ENCODE measurements at places on chromosomes 2 and 18.
A peak's percentile ranks its signal among the peaks of the same experiment; 100 is the strongest.

- DNase-seq = no peak
These were observed 186.6 kb downstream of the MGAT5 start for GRCh38 chr2:134440336-134440909.

DNA sequence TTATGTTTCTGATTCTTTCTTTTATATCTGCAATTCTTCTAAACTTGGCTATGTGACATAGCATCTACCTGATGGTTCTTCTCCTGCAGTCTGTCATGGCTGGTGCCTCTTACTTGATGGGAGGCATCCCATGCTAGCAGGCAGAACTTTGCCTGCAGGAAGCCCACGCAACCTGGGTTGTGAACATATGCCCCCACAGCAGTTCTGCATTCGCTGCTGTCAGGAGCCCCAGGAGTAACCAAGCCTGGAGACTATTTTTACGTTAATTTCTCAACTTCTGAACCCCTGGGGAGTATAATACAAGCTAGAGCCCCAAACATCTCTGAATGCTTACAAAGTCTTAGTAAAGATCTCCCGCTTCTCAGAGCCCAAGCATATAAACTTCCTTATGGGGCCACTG lies 12.1 kb downstream of the FAM168B start:
- DNase-seq = no peak

- DNase-seq = no peak
These were observed 56.3 kb upstream of the GULP1 start for GRCh38 chr2:188235364-188235763.

- no peak for DNase-seq
These were observed 49.8 kb downstream of the CAB39 start for GRCh38 chr2:230762317-230762896.

- DNase-seq = no peak
These were observed 130.3 kb downstream of the NEDD4L start for GRCh38 chr18:58174285-58174684.

DNA sequence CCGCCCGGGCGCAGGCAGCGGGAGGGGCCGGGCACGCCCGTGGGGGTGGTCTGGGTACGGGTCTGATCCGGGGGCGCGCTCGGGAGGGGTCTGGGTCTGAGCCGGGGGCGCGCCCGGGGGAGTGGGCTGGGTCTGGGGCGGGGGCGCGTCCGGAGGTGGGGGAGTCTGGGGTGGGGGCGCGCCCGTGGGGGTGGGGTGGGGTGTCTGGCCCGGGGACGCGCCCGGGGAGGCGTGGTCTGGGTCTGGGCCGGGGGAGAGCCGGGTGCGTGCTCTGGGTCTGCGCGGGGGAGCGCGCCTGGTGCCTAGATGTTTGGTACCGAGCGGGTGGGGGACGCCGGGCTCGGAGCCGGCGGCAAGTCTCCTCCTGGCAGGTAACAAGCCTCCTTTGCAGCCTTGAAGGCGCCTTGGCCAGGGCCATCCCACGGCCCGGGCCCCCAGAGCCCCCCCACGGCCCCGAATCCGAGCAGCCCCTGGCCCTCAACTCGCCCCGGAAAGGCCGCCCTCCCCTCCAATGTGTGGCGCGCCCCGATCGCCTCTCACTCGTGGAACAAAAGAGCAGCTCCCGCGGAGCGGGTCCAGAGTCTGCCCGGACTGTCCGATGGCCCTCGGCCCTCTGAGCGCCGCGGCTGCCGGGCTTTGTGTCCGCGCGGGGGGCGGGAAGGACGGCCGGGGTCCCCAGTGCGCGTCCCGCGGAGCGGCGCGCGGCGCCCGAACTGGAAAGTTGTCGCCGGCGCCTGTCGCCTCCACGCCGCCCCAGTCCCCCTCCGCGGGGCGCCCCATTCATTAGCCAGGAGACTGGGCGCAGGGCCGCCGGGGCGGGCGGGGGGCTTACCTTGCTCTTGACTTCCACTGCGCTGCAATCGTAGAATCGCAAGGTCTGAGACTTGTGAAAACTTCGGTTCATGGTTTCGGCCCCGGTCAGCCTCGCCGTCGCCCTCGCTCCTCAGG lies 595 bp downstream of the PARD6G start:
- no peak for DNase-seq

- DNase-seq = no peak
These were observed 2115.5 kb upstream of the CELF4 start for GRCh38 chr18:39681061-39681460.

DNA sequence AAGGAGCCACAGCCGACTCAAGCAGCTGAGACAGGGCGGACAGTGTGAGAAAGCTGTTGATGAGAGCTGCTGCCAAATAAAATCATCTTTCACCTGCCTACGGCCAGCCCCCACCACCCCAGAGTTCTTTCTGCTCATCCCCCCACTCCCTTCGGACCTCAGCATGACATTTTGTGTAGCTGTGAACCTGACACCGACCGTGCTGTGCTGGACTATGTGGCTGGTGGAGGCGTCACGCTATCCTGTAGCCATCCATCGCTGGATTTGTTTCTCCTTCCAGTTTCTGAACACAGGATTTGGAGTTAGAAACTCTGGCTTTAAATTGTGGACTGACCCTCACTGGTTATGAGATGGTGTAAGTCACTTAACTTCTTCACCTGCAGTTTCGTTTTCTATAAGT lies 317.3 kb downstream of the DCDC2C start:
- DNase-seq = no peak

DNA sequence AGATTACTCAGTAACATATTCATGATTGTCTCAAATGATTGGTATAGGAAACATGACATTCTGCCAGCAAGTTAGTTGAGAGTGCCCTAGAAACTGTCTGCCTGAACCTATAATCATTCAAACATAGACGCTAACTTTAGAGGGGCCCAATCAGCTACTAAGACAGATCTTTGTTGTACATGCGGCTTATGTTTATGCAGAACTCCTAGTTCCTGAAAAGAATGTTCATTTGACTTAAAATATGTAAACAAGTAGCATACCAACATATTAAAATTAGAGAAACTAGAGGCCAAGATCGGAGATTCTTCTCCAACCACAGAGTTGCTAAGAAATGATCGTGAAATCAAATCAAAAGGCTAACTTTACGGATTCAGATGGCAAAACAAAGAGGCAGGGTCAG lies 4.2 kb upstream of the METAP1D start:
- DNase-seq = no peak

DNA sequence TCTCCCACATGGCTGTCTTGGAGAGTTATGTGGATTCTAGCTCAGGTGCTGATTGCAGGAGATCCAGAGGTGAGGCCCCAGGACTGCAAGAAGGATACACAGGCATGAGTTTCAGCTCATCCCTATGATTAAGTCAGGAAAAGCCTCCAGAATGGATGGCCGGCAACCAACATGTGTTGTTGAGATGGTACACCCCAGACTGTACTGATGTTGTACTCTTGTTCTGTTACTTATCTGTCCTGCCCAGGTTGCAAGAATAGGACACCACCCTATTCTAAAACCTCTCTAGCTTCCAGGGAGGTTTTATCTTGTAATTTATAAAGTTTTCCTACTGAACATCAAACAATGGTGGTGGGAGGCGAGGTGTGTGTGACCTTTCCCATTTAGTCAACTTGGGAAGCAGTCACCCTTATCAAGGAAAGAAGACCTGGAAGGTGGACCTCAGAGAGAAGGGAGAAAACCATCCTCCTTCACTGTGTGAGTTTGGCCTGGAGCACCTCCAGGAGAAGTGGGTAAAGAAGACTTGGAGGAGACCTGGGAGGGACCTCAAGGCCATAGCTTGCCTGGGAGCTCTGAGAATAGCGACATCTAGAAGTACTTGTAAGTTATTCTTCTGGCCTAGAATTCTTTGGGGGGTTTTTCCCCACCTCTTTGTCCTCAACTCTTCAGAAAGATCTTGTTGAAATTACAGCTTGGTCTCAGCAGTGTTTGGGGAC lies 8.6 kb downstream of the FAM124B start:
- no peak for DNase-seq

- DNase-seq = no peak
These were observed 20.9 kb upstream of the RAB11FIP5 start for GRCh38 chr2:73133566-73134197.

GRCh38 chr2:85063981-85064599 lies 69.1 kb upstream of the TCF7L1 start:
- no peak for DNase-seq

DNA sequence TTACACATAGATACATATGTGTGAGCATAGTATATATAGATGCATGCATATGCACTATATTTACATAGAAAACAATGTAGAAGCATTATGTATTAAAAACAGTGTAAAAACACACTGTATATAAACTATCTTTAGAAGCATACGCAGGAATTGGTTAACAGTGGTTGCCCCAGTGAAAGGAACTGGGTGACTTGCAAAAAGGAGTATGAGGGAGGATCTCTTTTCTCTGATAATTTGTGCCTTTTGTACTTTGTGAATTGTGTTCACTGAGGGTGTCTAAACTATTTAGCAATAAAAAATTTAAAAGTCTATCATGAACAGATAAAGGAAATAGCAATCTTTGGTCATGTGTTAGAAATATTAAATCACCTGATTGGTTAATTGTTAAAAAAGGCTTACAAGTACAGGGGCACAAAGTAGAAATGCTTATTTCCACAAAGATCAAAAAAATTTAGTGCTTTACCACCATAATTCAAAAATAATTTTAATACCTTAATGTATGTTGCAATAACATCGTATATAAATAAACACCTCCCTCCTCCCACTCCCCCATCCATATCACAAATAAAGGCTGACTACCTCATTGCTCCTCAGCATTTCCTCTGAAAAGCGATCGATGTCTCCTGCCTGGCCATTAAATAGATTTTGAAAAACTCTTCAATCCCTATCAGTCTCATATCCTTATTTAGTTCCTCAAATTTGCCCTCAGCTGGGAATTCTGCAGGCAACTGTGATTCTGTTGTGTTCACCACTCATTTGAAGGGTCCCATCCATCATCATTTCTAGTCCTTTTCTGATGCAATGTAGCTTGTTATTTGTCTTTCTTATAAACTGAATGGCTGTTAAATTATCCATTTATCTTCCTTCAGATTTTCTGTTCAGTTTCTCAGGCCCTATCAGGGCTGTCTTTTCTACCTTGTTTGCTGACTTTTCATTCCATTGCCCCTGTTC lies 257.3 kb downstream of the AGPS start:
- DNase-seq = no peak

GRCh38 chr2:194723446-194723845 lies 933.6 kb upstream of the SLC39A10 start:
- no peak for DNase-seq

- no peak for DNase-seq
These were observed 578.6 kb upstream of the CHAC2 start for GRCh38 chr2:53188851-53189510.

DNA sequence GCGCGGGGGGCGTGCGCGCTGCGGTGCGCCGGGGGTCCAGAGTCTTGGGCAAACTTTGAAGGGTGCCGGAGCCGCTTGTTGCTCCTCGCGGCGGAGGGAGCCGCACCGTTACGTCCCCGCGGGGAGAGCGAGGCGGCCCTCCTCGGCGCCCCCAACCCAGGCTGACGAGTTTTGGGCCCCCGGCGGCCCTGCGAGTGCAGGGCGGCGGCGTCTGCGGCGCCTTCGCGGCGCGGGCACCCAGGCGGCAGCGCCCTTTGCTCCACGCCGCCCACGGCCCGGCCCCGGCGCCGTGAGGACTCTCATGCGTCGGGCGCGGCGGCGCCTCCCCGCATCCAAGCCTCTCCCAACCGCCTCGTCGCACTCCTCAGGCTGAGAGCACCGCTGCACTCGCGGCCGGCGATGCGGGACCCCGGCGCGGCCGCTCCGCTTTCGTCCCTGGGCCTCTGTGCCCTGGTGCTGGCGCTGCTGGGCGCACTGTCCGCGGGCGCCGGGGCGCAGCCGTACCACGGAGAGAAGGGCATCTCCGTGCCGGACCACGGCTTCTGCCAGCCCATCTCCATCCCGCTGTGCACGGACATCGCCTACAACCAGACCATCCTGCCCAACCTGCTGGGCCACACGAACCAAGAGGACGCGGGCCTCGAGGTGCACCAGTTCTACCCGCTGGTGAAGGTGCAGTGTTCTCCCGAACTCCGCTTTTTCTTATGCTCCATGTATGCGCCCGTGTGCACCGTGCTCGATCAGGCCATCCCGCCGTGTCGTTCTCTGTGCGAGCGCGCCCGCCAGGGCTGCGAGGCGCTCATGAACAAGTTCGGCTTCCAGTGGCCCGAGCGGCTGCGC lies 814 bp downstream of the FZD7 start:
- DNase-seq = no peak

- no peak for DNase-seq
These were observed 67.8 kb downstream of the NXPH2 start for GRCh38 chr2:138712212-138712979.

GRCh38 chr2:115491186-115491793 lies 1048.8 kb downstream of the DPP10 start:
- DNase-seq = no peak

DNA sequence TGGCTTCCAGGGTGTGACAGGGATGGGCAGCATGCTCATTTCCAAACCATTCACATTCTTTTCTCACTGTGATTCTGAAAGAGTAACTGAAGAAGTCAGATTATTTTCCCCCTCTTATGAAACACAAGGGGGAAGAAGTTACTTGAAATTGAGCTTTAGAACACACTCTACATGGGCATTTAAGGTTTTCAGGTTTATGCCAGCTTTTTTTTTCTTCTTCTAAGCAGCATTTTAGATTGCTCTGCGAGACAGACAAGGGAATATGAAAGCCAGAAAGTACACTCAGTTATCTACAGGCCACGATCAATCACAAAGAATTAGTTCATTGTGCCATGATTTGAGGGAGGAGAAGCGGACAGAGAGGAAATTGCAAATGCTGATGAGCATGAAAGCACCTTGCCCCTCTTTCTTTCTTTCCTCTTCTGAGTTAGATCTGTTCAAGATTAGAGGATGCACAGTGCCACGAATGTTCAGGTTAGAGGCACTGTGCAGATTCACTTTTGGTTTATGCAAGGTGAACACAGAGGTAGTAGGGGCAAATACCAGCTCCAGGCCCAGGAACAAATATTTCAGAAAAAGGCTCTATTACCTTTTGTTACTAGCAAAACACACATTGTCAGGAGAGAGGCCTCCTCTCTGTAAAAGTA lies 49.2 kb downstream of the CXCR4 start:
- no peak for DNase-seq

- DNase-seq = peak; percentile 25
These were observed 85.7 kb upstream of the ODC1 start for GRCh38 chr2:10533811-10534321.

DNA sequence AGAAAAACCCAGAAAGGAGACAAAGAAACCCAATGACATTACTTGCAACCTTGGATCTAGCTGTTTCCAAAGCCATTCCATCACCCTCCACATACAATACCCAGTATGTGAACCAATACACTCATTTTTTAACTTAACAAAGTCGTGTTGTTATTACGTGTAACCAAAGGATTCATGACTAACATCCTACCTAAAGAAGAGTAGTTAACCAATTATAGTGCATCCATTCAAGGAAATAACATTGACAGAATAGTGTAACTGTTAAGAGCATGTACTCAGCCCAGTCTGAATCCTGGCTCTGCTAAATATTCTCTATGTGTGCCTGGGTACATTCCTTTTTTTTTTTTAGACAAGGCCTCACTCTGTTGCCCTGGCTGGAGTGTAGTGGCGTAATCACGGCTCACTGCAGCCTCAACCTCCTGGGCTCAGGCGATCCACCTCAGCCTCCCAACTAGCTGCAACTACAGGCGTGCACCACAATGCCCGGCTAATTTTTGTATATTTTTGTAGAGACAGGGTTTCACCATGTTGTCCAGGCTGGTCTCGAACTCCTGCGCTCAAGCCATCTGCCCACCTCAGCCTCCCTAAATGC lies 9.9 kb downstream of the TLK1 start:
- no peak for DNase-seq

Measured in PC-9 (cell line).